ENCODE measurements at places on chromosomes 12 and 14. TPM values are rescaled to one million over a fixed set of nuclear protein-coding genes. Genes with fewer than 3 reads are reported as not detected.
A peak's percentile ranks its signal among the peaks of the same experiment; 100 is the strongest.

Gene DACT1
- 9.7 TPM for total RNA-seq

- no peaks in the 10 kb centered on the region for H3K4me1 ChIP-seq
- no peak overlapping the region for H3K27ac ChIP-seq
- DNase-seq = no peak
- no peak overlapping the region for H3K4me3 ChIP-seq
- H3K36me3 ChIP-seq = no peaks in the 10 kb centered on the region
- no peaks in the 10 kb centered on the region for H3K27me3 ChIP-seq
Observed at GRCh38 chr14:42174357-42174756, 567.7 kb downstream of the LRFN5 start.

Gene ANG
- total RNA-seq = 3.6 TPM

GRCh38 chr14:87312169-87312893, 680.7 kb downstream of the GALC start:
- DNase-seq = no peak
- no peak overlapping the region for H3K4me3 ChIP-seq
- H3K36me3 ChIP-seq = no peaks in the 10 kb centered on the region
- no peaks in the 10 kb centered on the region for H3K4me1 ChIP-seq

Gene DBX2
- not detected for total RNA-seq

- no peaks in the 10 kb centered on the region for H3K36me3 ChIP-seq
- H3K27ac ChIP-seq = no peak overlapping the region
- no peak for DNase-seq
- no peaks in the 10 kb centered on the region for H3K27me3 ChIP-seq
Observed at GRCh38 chr12:16307856-16308475, 30.5 kb upstream of the SLC15A5 start.

DNA sequence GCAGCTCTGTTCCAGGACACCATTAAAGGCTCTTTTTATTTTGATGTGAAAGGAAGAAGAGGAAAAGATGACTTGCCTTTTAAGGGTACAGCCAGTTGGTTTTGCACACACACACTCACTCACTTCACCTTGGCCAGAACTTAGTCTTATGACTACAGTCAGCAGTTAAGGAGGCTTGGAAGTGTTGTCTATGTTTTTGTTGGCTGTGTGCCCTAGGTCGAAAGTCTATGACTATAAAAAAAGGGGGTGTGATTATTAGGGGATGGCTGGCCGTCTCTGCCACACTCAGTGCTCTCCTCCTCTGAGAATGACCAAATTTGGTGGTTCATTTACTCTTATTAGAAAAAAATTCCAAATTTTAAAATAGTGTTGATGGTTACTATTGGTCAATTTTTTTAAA, 139.5 kb upstream of the OTX2 start:
- H3K27ac ChIP-seq = no peak overlapping the region
- H3K36me3 ChIP-seq = no peaks in the 10 kb centered on the region
- H3K4me1 ChIP-seq = no peaks in the 10 kb centered on the region
- H3K27me3 ChIP-seq = no peaks in the 10 kb centered on the region
- no peak for DNase-seq

- DNase-seq = peak; percentile 16
- H3K4me3 ChIP-seq = no peak overlapping the region
- no peaks in the 10 kb centered on the region for H3K4me1 ChIP-seq
- no peaks in the 10 kb centered on the region for H3K27me3 ChIP-seq
Observed at GRCh38 chr12:41034686-41035085, 153.4 kb upstream of the PDZRN4 start.

Gene LALBA
- not detected for total RNA-seq

GRCh38 chr12:18683327-18684013, 54.3 kb downstream of the PLCZ1 start:
- H3K27ac ChIP-seq = no peak overlapping the region
- DNase-seq = peak; percentile 49
- H3K27me3 ChIP-seq = no peaks in the 10 kb centered on the region

DNA sequence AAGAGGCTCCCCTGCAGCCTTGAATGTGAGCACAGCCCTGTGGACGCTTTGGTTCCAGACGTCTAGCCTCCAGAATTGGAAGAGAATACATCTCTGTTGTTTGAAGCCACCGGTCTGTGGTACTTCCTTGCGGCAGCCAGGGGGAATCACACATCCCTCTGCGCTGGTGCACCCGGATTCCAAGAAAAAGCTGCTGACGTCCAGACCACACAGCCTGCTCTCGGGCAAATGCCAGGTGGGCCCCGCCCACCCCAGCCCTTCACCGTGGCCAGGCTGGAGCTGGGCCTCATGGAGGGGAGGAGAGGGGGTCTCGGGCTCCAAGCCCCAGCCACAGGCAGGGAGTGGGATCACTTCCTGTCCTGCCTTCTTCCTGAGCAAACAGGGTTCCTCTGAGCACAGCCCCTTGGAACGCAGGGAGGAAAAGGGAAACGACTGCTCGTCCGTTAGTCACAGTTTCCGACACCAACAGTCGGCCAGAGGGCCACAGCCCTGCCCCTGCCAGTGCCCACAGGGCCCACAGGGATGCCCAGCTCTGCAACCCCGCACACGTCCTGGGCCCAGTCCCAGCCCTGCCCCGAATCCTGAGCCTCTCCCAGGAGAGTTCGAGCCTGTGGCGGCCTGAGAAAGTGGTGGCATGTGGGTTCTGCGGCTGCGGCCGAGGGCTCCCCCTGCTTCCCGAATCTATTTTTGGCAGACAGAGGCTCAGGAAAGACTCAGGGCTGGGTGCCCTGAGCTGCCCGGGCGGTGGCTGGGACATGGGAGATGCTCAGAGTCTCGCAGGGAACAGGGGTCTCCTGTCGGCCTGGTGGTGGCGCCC, 85.3 kb downstream of the RFLNA start:
- H3K27ac ChIP-seq = peak overlapping the region; percentile 80
- peak; percentile 89 for DNase-seq
- no peak overlapping the region for H3K4me3 ChIP-seq

DNA sequence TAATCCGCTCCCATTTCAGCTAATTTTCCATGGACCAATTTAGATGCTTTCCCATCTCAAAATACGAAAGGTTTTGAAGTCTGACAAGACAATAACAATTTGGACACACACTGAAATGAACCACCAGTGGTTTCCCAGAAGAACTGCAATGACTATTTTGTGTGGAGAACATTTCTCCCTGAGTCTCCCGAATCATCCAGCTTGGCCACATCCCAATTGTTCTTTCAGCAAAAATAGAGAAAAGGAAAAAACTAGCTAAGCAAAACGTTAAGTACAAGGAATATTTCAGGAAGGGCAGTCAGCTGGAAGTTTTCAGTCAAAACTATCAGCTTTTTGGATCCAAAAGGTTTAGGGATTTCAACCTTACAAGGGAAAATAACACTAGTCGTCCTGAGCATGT, 390.6 kb downstream of the KCNH5 start:
- no peak overlapping the region for H3K27ac ChIP-seq
- peak; percentile 64 for DNase-seq
- no peaks in the 10 kb centered on the region for H3K27me3 ChIP-seq
- H3K4me1 ChIP-seq = peaks cover 2% of the 10 kb centered on the region
- H3K36me3 ChIP-seq = no peaks in the 10 kb centered on the region

DNA sequence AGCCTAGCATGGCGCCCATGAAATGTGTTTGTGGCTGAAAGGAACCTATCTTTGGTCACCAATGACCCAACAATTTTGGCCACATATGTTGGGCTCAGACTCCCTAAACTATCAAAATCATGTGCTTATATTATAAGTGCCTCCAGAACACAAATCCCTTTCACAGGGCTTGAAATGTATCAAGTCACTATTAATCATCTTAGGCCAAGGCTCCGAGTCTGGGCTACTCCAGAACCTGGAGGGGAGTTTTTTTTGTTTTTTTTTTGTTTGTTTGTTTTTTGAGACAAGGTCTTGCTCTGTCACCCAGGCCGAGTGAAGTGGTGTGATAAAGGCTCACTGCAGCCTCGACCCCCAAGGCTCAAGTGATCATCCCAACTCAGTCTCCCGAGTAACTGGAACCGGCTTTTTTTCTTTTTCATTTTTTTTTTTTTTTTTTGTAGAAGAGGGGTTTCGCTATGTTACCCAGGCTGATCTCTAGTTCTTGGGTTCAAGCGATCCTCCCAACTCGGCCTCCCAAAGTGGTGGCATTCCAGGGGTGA, 989 bp upstream of the DRAM1 start:
- H3K27ac ChIP-seq = peak overlapping the region; percentile 99
- H3K36me3 ChIP-seq = peaks cover 6% of the 10 kb centered on the region
- H3K4me1 ChIP-seq = peaks cover 1% of the 10 kb centered on the region
- H3K4me3 ChIP-seq = peak overlapping the region; percentile 99
- no peaks in the 10 kb centered on the region for H3K27me3 ChIP-seq
- DNase-seq = no peak

Gene RND1
- not detected for total RNA-seq

DNA sequence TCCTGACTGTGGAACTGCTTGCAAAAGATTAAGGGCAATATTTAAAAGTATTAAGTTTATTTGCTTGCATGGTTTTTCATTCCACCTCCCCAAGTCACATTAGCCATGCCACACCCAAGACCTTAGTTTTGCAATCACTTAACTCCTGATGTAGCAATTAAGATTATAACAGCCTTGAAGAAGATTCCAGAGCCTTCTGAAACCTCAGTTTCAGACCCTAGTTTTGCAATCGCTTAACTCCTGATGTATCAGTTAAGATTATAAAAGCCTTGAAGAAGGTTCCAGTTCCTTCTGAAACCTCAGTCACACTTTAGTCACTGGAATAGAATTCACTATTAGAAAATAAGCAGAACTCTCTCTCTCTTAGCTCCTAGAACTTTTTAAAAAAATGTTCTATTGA, 42.7 kb upstream of the DCN start:
- H3K27ac ChIP-seq = peak overlapping the region; percentile 44
- H3K36me3 ChIP-seq = no peaks in the 10 kb centered on the region
- peak; percentile 35 for DNase-seq
- no peak overlapping the region for H3K4me3 ChIP-seq

Gene SAMD15
- 1.3 TPM for total RNA-seq

Gene KRT72
- total RNA-seq = not detected

DNA sequence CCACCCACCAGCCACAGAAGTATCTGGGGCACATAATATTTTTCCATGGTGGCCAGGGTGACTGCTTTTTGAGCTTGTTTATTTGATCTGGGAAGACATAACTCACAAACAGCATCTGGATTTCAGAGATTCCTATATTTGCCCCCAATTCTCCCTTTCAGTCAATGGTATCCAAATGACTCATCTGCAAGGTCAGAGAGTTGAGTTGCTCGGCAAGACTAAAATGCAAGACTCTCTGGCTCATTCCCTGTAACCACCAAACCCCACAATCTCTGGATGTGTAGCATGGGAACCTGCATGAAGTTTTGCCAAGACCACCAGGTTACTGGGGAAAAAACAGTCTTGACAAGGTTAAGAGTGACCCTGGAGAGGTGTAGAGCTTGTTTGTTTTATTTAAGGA, 174.9 kb upstream of the FAR2 start:
- no peaks in the 10 kb centered on the region for H3K36me3 ChIP-seq
- peak; percentile 73 for DNase-seq
- peaks cover 8% of the 10 kb centered on the region for H3K4me1 ChIP-seq
- H3K4me3 ChIP-seq = no peak overlapping the region

DNA sequence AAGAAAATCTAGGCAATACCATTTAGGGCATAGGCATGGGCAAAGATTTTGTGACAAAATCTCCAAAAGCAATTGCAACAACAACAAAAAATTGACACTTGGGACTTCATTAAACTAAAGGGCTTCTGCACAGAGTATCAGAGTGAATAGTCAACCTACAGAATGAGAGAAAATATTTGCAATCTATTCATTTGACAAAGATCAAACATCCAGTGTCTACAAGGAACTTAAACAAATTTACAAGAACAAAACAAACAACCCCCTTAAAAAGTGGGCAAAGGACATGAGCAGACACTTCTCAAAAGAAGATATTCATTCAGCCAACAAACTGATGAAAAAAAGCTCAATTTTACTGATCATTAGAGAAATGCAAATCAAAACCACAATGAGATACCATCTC, 44.1 kb upstream of the PZP start:
- H3K4me3 ChIP-seq = no peak overlapping the region
- no peaks in the 10 kb centered on the region for H3K27me3 ChIP-seq
- no peaks in the 10 kb centered on the region for H3K4me1 ChIP-seq
- H3K27ac ChIP-seq = no peak overlapping the region
- H3K36me3 ChIP-seq = no peaks in the 10 kb centered on the region

- no peaks in the 10 kb centered on the region for H3K4me1 ChIP-seq
- DNase-seq = no peak
- H3K27ac ChIP-seq = no peak overlapping the region
- no peaks in the 10 kb centered on the region for H3K27me3 ChIP-seq
Observed at GRCh38 chr12:26514364-26514763, 318.6 kb downstream of the ITPR2 start.

DNA sequence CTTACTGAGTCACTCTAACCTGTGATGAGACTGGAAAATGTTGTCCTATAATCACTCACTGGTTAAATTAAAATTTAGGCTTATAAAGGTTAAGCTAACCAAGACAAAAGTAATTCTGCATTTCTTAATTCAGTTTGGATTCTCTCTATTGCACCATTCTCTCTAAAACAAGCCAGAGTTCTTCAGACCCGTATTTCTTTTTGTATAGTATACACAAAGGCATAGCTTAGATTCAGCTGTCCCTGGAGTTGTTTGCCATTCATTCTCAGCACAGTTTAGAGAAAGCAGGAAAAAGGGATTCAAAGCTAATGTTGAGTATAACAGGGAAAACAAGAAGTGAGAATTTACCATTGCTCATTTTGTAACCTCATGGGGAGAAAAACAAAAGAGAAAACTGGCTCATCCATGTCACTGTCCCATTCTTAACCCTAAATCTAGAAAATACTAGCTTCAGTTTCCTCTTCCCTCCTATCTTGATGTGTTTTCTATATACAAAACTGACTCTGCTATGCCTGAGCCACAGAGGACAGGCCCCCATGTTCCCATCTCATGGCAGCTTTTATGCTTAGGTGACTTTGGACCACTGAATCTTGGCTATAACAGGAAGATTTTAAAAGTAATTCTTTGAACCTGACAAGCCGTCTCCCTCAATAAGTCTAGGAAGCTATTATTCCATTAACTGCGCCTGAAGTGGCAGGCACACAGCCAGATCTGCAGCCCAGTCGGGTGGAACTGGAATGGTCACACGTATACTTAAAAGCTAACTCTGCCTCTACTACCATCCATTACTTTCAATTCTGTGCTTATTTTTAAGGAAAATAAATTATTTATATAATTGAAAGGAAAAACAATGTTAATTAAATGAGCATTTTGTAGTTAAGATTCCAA, 7.0 kb downstream of the AREL1 start:
- no peaks in the 10 kb centered on the region for H3K36me3 ChIP-seq
- no peak for DNase-seq
- peaks cover 2% of the 10 kb centered on the region for H3K4me1 ChIP-seq
- peak overlapping the region; percentile 29 for H3K27ac ChIP-seq

- H3K36me3 ChIP-seq = peaks cover 20% of the 10 kb centered on the region
- DNase-seq = peak; percentile 98
- H3K4me3 ChIP-seq = peak within 1 kb of the TSS; percentile 77
- no peaks in the 10 kb centered on the region for H3K4me1 ChIP-seq
- peak within 1 kb of the TSS; percentile 93 for H3K27ac ChIP-seq
- no peaks in the 10 kb centered on the region for H3K27me3 ChIP-seq
Observed at GRCh38 chr12:122500685-122501488, at the start of gene ZCCHC8. Gene ZCCHC8, minus strand, starts transcription at chr12:122500932. Its CDS starts 92 bp downstream, at chr12:122500840.

Gene MAP3K9
- 0.28 TPM for total RNA-seq

Gene C14orf39
- 0.36 TPM for total RNA-seq

Measured in IMR-90 (cell line).